ENCODE measurements at places on chromosomes 4 and X. TPM values are rescaled to one million over a fixed set of nuclear protein-coding genes. Genes with fewer than 3 reads are reported as not detected.

- no peak for DNase-seq
Measured at GRCh38 chr4:76998251-76998901, 48.8 kb downstream of the SEPTIN11 start.

DNA sequence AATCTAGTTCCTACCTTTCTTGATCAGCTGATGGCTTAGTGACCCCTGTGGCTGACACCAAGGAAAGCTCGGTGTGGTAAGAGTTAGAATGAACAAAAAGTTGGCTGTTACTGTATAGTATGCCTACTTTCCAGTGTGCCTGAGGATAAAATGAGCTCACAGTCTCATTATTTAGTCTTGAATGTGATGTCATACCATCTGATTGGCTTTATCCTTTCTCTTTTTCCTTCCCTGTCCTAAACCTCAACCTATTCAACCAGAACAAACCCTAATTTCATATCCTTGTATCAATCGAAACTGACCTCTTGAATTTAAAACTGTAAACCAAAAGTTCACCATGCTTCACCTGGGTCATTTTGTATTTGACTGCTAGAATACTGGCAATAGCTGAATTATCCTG, 156.4 kb downstream of the PPARGC1A start:
- DNase-seq, result no peak

GRCh38 chr4:123943976-123944375, 547.4 kb downstream of the SPRY1 start:
- DNase-seq, result no peak

DNA sequence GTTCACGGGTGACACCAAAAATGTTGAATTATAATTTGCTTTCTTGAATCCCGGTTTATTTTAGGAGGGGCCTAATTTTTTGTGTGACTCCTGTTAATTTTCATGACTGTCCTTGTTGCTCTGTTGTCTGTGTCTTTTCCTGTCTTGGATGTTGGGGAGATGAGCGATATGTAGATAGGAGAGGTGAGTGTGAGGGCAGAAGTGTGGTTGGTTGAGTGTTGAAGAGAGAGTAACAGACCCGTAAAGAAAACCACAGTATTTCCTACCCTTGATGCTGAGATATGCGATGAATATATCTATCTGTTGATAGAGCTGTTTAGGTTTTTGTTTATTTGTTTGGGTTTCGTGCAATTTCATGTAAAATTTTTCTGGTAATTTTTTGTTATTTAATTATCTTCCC, 70.5 kb downstream of the CPE start:
- no peak for DNase-seq

DNA sequence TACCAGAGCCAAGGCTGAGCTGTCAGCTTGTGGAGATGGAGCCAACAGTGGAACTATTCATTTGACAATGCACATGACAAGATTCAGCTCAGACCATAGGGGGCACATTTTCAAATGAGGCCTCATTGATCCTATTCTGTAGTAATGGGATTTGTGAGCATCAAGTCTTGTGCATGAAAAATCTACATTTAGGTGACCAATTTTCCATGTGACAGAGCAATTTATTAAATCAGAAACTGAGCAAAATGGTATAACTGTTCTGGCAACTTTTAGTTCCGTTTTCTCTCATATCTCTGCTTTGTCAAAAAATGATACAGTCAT, 108.5 kb upstream of the PCDH18 start:
- DNase-seq, result no peak

GRCh38 chrX:44062840-44063239, 89.7 kb upstream of the NDP start:
- no peak for DNase-seq

DNA sequence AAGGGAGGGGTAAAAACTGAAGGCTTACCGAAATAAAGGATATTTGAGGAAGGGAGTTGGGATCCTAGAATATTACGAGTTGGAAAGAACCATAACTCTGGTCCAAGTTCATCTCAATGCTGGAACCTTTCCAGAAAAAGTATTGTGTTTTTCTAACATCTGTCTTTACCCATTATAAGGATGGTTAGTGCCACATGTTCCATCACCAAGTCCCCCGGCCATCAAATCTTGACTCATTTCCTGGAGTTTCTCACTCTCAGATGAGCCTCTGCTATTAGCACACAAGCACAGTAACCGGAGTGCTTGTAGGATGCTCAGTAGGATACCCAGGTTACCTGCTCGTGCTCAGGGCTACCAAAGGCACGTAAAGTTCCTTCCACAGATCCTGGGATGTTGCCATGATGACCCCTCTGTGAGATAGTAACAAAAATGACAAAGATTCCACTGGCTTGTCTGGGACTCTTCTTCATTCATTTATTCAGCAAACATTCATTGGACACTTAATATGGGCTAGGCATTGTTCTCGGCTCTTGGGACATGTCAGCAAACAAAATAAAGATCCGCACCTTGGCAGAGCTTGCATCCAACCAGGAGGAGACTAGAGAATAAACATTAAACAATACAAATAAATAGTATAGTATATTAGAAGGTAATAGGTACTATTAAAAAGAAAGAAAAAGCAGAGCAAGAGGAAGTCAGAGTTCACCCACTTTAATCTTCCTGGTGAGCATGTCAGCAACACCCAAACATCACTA, 36.3 kb downstream of the PKD2 start:
- no peak for DNase-seq

- no peak for DNase-seq
Measured at GRCh38 chrX:129700536-129700935, 38.2 kb upstream of the XPNPEP2 start.

GRCh38 chr4:139005774-139006173, 9.8 kb upstream of the NOCT start:
- DNase-seq, result no peak

GRCh38 chr4:150743564-150744342, 161.8 kb downstream of the MAB21L2 start:
- DNase-seq, result no peak

DNA sequence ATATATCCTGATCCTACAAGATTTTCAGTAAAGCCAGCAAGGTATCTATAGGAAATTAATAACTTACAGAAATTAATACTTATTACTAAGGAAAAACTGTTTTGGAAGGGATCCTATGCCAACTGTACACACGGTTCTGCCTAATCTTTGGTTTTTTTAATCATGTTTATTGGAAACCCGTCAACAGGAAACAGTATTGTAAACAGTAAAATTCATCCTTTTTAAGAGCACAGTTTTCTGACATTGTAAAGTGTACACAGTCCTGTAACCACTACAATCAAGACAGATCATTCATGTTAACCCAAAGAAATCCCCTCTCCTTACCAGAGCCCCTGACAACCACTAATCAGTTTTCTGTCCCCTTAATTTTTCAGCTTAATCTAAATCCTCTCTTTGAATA, 9.9 kb downstream of the ABCG2 start:
- no peak for DNase-seq

- DNase-seq, result no peak
Measured at GRCh38 chr4:85423431-85423830, 51.5 kb upstream of the ARHGAP24 start.

DNA sequence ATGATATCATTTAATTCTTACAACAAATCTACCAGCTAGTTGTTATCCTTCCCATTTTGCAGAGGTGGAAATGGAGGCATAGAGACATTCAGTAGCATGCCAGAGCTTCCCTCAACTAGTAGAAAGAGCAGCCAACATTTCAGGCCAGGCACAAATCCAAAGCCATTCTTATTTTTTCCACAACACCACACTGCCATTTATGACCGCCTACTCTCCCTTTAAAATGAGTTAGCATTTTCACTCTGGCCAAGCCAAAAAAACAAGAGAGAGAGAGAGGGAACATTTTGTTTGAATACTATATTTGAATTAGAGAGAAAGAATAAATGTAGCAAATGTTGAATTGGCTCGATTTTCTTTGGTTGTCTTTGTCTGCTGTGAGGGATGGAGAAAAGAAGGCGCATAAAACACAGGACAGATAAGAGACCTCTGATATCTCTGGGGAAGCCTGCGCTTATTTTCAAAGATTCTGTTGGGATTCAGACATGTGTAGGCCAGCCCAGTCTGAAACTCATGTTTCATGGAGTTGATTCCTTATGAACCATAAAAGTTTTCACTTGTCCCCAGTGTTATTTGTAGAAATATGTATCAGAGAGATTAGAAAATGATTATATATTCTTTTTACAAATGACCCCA, 265.7 kb downstream of the RAB28 start:
- DNase-seq, result no peak

Gene AGTR2
- total RNA-seq, result 0.51 TPM

Gene CCSER1
- total RNA-seq, result 18.1 TPM

Gene HERC5
- 1.4 TPM for total RNA-seq

Gene GPRASP3
- total RNA-seq, result 9.1 TPM

Gene GLOD5
- not detected for total RNA-seq

Gene PDLIM3
- total RNA-seq, result 0.93 TPM

Gene MAGED4
- 84.8 TPM for total RNA-seq

Gene FMR1NB
- total RNA-seq, result not detected

Gene STS
- total RNA-seq, result 42.1 TPM

Gene CTAG1B
- total RNA-seq, result not detected
